ENCODE measurements at places on chromosomes 16 and 17.
A peak's percentile ranks its signal among the peaks of the same experiment; 100 is the strongest.

GRCh38 chr17:18992454-18993130 is 12.0 kb downstream of the FAM83G start:
- DNase-seq: no peak

GRCh38 chr17:80294210-80294609 is 33.6 kb downstream of the RNF213 start:
- no peak for DNase-seq

DNA sequence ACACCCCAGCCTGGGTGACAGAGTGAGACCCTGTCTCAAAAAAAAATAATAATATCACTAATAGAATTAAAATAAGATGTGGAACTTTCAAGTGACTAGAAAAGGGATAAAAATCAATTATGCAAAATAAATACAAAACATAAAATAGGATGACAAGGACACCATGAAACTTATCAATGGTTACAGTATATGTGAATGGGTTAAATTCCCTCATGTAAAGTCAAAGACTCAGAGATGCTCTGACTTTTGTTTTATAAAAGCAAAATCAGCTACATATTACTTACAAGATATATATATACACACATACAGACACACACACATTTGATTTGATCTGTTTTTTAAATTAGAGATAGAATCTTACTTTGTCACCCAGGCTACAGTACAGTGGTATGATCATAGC is 33.5 kb upstream of the SCNN1B start:
- no peak for DNase-seq

GRCh38 chr17:75808905-75809621 is 24.5 kb downstream of the UNK start:
- DNase-seq: peak; percentile 94

DNA sequence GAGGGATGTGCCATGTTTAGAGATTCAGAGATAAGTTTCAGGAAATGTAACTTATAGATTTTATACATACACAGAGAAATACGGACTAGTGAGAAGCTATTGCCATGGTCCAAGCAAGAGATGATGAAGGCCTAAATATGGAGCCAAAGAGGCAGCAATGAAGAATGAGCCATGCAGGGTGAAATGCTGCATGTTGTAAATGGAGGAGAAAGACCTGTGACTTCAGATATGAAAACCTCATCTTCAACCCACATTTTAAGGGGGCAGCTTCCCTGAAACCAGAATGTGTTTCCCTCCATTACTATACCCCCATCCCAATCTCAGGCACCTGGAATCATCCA is 2.9 kb downstream of the CCL2 start:
- no peak for DNase-seq

- DNase-seq: no peak
Measured at GRCh38 chr17:83075270-83075880, 4.0 kb upstream of the METRNL start.

DNA sequence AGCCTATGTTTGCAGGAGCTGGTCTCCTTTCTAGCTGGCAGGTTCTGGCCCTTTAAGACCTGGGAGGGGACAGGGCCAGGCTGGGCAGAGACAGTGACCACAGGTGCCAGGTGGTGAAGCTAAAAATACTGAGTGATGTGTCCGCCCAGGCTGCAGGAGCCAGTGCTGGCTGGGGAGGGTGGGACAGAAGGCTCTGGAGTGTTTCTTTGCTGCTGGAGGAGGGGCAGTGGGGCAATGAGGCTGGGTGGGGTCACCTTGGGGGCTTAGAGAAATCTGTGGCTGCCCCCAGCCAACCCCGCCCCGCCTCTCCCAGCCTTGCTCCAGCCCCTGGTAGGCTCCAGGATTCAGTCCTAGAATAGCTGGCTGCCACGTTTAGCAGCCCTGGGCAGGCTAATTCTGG is 30.4 kb upstream of the SBK1 start:
- DNase-seq: no peak

- DNase-seq: no peak
Measured at GRCh38 chr16:53925526-53925925, 221.6 kb downstream of the FTO start.

- DNase-seq: no peak
Measured at GRCh38 chr17:17119533-17119932, 77.3 kb downstream of the MPRIP start.

DNA sequence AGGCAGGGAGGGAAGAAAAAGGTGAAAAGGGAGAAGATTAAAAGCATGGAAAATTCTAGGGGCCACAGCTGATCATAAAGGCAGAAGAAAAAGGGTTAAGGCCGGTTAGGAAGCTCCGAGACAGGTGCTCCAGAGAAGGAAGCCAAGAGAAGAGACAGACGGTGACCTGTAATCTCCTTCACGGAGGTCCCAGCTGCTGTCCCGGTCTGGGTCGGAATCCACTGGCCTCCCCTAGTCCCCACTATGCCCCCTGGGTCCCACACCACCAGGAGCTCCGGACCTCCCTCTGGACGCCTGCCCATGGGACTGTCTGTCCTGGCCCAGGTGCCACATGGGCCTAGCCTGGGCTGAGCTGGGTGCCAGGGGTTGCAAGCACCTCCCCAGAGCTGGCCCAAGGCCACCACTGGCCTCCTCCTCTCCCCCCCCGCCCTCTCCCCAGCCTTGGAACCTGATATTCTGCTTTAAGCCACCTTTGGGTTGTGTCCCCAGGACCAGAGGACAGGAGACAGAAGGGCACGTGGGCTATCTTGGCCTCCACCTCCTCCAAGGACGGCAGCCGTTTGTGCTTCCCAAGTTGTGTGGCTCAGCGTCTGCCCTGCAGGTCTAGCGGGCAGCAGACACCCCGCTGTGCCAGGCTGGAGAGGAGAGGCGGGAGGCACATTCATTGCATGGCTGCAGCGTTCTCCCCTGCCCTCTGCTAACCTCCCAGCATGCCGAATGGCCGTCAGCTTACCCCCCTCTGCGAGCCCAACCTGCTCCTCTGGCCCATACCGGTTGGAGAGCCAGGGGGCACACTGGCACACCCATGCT is 102.4 kb downstream of the ENGASE start:
- no peak for DNase-seq

- DNase-seq: no peak
Measured at GRCh38 chr17:61647047-61647446, 56.0 kb upstream of the NACA2 start.

GRCh38 chr16:459761-460160 is 34.3 kb downstream of the RAB11FIP3 start:
- DNase-seq: no peak

DNA sequence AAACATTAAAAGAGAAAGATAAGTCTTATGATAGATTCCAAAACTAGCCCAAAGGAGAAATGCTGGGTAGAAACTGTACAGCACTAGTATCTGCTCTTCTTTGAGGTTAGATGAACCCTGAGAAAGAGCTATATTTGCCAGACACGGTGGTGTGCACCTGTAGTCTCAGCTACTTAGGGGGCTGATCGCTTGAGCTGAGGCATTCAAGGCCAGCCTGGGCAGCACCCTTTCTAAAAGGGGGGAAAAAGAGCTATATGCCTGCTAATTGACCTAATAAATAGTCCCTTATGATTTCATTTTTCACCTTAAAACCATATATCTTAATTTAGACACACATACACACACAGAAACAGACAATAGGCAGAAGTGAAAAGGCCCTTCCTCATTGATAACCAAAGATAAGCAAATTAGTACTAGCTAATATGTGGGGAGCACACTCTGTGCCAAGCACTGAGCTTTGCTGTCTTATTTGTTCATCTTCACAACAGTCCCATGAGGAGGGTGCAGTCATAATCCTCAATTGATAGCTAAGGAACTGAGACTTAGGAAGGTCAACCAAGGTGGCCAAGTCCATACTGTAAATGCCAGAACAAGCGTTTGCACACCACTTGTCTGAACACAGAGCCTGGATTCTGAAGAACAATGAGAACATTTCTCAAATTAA is 56.6 kb upstream of the NLK start:
- no peak for DNase-seq

DNA sequence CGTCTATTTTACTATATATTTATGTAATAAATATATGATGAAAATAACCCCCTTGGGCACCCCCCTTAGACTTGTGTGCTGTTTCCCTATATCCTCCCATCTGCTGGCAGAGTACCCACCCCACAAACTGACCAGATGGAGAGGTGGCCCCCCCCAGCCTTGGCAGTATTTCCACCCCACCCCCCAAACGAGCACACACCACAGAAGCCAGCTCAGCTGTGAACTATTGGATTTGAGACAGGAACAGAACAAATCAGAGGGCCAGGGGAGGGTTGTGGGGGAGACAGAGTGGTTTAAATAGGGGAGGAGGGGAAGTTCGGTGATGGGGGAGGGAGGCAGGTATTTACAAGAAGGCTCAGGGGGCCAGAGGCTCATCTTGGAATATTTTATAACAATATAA is 7.8 kb downstream of the NR1D1 start:
- DNase-seq: no peak

- DNase-seq: no peak
Measured at GRCh38 chr16:74083541-74083940, 213.1 kb upstream of the PSMD7 start.

DNA sequence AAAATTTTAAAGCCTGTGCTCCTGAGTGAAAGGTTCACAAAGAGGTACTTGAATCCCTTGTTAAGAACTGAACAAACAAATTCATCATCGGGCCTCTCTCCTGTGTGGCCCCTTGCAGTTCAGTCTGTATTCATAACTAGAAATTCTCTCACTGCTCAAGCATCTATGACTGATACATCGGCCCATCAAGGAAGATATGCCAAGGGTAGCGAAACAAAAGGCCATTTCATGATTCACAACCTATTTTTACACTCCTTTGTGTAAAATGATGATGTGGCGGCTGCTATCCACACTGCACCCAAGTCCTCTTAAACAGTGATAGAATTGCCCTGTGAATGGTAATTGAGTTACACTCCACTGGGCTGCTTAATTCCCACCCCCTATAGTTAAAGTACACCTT is 204.6 kb downstream of the STX8 start:
- no peak for DNase-seq

DNA sequence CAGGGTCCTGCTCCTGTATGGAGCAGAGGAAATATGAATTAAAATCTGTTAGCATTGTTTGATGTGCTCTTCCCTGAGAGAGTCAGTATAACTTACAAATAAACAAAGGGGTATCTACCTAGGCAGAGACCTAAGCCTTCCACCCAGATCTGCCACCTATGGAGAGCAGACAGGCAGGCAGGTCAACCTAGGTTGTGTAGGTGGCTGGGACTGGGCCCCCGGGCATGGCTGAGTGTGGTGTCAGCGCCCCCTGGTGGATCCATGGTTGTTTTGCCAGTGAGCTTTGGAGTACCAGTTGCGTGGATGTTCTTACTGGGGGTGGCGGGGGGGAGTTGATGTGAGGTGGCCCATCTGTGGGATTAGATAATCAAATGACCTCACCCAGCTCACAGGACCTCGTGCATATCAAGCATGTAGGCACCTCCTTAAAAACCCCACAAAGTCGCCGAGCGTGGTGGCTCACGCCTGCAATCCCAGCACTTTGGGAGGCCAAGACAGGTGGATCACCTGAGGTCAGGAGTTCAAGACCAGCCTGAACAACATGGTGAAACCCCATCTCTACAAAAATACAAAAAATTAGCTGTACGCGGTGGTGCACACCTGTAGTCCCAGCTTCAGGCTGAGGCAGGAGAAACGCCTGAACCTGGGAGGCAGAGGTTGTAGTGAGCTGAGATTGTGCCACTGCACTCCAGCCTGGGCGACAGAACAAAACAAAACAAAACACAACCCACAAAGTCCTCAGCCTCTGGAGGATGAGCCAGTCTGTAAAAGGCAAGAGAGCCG is 17.6 kb downstream of the DUS2 start:
- DNase-seq: peak; percentile 66

- peak; percentile 100 for DNase-seq
Measured at GRCh38 chr16:30657866-30658730, at the start of gene FBRS. Gene FBRS, plus strand, starts transcription at chr16:30658431. Its CDS starts 1,088 bp downstream, at chr16:30659519.

DNA sequence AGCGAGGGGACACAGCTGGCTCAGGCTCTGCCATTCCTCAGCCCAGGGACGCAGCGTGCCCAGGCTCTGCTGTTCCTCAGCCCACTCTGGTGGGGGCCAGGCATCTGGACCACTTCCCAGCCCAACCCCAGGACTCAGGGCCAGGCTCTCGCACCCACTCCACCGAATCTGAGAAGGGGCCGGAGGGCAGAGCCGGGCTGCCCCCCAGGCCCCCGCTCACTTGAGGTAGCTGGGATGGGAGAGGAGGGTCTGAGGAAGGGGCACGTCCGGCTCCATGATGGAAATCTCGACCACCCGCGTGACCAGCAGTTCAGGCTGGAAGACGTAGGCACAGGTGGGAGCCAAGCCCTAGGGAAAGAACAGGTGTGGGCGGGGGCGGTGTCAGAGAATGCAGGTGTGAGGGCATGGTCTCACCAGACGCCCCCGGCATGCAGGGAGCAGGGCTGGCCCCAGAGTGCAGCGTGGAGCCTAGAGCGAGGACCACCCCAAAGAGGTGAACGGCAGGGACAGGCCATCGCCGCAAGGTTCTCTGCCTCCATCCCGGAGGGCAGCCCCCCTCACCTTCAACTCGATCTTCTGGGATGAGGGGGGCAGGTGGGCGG is 4.9 kb downstream of the PGAP6 start:
- no peak for DNase-seq

DNA sequence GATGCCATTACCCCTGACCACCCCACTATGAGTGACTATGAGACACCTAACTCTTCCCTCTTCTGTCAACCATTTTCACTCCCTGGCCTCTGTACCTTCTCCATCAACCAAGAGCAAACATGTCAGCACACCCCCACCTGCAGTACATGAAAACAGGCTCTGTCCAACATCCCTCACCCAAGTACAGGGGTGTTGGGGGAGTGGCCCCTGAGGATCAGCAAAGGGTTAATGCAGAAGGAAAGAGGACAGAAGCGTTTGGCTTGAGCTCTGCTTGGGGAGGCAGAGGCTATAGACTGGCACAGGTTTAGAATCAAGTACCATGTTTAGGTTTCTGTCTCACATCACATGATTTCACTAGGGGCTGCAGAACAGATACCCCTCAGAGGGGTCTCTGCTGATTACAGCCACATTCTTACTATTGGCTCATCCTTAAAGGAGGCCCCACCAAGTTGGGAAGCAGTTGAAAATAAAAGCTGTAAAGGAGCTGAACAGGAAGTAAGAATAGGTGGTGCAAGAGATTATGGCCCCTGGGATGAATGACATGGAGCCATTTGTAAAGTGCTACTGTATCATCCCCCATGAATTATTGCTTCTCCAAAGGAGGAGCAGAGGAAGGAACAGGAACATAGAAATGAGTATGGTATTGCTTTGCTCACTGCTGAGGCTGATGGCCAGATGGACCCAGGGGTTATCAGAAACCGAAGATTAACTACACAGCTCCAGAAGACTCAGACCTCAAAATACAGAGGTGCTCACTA is 2.4 kb upstream of the PSMC3IP start:
- DNase-seq: no peak

GRCh38 chr17:81254955-81255717 is 16.0 kb downstream of the NDUFAF8 start:
- DNase-seq: peak; percentile 82
